ENCODE measurements at places on chromosomes 11 and 22.

- DNase-seq = peak; percentile 54
These were observed 60.3 kb downstream of the MAML2 start for GRCh38 chr11:96282625-96283220.

DNA sequence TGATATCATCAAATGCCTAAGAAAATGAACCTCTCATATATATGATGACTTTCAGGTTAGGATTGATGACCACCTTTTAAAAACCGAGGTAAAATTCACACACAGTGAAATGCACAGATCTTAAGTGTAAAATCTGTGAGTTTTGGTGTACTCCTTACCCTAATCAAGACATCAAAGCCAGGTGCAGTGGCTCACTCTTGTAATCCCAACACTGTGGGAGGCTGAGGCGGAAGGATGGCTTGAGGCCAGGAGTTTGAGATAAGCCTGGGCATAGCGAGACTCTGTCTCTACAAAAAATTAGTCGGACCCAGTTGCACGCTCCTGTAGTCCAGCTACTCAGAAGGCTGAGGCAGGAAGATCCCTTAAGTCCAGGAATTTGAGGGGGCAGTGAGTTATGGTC lies 140.4 kb downstream of the UVRAG start:
- no peak for DNase-seq

- peak; percentile 81 for DNase-seq
These were observed 50.8 kb downstream of the ATG16L2 start for GRCh38 chr11:72864702-72865655.

- DNase-seq = no peak
These were observed 57.8 kb upstream of the TTC12 start for GRCh38 chr11:113256431-113257202.

DNA sequence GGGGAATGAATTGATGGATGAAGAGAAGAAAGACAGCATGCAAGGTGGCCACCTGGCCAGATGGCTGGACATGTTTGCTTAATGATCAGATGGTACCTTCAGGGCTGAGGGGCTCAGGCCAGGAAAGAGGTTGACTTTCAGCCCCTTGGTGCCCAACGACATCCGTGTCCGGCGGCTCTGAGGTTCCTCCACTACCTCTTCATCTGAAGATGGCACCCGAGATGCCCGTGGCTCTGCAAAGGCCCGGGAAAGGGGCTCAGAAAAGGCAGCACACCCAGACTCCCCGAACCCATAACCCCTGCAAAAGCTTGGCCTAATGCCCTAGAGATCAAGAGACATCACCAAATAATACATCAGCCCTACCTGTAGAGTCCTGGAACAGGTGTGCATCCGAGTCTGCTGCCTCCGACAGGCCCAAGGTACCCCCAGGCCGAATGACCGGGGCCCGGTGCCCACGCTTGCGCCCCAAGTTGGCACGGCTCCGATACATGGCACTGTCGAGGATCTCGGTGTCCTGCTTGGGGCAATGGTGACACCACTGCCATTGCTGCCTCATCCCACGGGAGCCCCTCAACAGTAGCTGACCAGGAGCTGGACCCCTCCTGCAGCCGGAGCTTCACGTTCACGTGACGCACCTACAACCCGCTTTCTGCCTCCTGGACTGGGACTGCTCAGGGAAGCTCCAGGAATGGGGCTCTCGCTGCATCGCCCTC lies 22.9 kb downstream of the TNKS1BP1 start:
- DNase-seq = no peak

Data from dermis microvascular lymphatic vessel endothelial cell (primary cell).